ENCODE measurements at places on chromosomes 5 and 9.
A peak's percentile ranks its signal among the peaks of the same experiment; 100 is the strongest.

GRCh38 chr5:68325065-68325580 is 109.6 kb downstream of the PIK3R1 start:
- DNase-seq = no peak

GRCh38 chr5:128254789-128255188 is 171.2 kb downstream of the SLC12A2 start:
- no peak for DNase-seq

- DNase-seq = no peak
These were observed 2.3 kb downstream of the ICE1 start for GRCh38 chr5:5424736-5425135.

DNA sequence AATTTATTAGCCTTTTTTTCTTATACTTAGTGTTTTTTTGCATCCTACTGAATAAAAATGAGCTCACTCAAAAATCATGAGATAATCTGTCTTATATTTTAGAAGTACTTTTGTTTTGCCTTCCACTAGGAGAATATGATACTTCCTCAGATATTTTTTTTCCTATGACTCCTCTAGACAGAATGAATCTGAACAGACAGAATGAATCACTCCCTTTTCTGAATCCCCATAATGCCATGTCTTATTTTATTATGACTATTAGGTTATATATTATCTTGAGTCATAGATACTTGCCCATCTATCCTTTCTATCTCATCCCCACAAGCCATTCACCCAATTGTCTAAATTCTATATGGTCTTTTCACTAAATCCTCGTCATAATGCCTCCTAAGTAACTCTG is 134.6 kb downstream of the BRINP1 start:
- DNase-seq = no peak

DNA sequence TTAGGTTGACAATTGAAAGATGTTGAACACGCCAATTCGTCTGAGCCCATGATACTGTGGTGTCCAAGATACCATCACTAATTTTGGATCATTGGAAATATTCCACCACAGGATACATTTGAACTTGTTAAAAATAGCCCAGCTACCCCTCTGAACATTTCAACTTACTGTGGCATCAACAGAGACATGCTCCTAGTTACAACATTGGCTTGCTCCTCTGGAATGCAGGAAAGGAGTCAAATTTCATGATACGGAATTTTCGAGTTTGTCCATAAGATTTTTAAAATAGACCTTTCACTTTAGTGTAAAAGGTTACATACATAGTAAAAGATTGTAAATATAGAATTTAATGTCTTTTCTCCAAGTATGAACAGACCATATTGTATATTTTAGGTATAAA is 12.8 kb downstream of the SEMA5A start:
- no peak for DNase-seq

- DNase-seq = no peak
These were observed 25.6 kb downstream of the SLC6A3 start for GRCh38 chr5:1419476-1420210.

DNA sequence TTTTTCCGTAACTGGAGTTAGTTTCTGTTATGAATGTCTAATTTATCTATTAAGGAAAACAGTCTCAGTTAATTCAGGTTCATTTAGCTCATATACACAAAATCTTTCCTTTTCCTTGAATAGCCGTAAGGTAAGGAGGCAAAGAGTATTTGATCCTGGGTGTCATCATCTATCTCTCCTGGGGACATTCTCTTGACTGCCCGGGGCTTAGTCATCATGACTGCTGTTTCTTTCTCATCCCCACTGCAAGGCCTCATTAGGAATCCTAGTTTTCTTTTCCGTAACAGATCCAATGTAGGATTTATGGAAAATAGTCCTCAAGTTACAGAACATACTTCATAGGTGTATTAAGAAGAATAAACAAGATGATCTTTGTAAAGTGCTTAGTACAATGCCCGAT is 134.9 kb upstream of the CHD1 start:
- no peak for DNase-seq

GRCh38 chr5:124670722-124671184 is 75.7 kb downstream of the ZNF608 start:
- no peak for DNase-seq

DNA sequence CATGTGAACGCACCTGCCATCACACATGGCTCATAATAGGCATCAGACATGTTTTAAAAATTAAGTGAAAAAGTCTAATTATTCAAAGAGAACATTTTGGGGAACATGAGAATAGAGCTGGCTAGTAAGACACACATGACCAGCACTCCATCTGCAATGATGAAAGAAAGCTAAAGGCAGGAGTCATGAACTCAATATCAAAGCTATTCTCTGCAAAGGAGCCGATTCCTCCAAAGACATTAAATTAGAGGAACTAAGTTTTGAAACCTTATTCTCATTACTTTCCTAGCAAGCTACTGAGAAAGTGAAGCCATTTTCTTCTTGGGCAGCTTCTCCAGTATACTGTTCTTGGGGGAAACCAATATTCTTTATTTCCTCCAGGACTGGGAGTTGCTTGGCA is 172.0 kb downstream of the CRB2 start:
- no peak for DNase-seq

GRCh38 chr5:134738963-134739661 is 764 bp downstream of the CAMLG start:
- no peak for DNase-seq

- peak; percentile 75 for DNase-seq
These were observed 97.1 kb downstream of the GOLPH3 start for GRCh38 chr5:32076699-32077695.

DNA sequence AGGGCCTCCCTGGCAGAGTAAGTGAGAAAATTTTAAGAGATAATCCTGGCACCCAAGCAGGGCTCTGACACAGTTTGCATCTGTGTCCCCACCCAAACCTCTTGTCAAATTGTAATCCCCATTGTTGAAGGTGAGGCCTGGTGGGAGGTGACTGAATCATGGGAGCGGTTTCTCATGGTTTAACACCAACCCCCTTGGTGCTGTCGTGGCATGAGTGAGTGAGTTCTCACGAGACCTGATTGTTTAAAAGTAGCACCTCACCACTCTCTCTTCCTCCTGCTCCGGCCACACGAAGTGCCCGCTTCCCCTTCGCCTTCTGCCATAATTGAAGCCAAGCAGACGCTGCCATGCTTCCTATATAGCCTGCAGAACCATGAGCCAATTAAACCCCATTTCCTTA is 80.1 kb downstream of the FBXW11 start:
- no peak for DNase-seq

DNA sequence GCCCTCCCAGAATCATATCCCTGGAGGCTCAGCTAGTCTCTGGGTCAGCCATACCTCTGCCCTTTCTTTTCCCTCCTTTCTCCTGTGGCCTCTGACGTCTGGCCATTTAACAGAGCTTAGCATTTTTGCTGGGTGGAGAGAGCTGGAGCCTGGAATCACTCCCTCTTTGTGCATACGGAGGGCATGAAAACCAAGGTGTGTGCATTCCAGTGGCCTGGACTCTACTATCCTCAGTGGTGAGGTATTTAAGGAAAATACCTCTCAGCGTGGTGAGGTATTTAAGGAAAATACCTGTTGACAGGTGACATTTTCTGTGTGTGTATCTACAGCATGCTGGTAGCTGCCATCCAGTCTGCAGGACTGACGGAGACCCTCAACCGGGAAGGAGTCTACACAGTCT is 27.5 kb downstream of the TGFBI start:
- DNase-seq = no peak

GRCh38 chr5:10432059-10433008 is 9.3 kb upstream of the ROPN1L start:
- DNase-seq = no peak

GRCh38 chr9:86408121-86408520 is 53.9 kb upstream of the TUT7 start:
- no peak for DNase-seq

GRCh38 chr5:36436306-36436705 is 134.6 kb upstream of the RANBP3L start:
- DNase-seq = peak; percentile 23

- peak; percentile 79 for DNase-seq
These were observed 1.6 kb upstream of the ZNF608 start for GRCh38 chr5:124747791-124748686.

- no peak for DNase-seq
These were observed 15.0 kb downstream of the ACSL6 start for GRCh38 chr5:131996210-131997025.

DNA sequence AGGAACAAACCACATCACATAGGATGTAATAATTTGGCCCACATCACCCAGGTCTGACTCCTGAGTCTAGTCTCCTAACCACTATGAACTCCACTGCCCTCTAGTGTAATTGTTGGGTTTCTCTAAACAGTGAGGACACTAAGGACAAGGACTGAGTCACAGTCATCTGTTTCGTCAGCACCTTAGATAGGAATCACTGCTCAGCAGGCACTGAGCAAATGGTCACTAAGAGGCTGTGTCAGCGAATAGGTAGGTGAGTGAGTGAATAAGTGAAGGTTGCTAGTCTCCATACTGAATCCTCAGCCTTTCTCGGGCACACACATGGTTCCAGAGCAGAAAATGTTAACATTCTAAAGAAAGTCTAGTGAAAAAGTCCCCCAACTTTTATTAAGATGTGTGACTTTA is 278.6 kb downstream of the SPOCK1 start:
- peak; percentile 11 for DNase-seq

GRCh38 chr9:109475526-109475925 is 22.6 kb downstream of the PTPN3 start:
- DNase-seq = no peak

DNA sequence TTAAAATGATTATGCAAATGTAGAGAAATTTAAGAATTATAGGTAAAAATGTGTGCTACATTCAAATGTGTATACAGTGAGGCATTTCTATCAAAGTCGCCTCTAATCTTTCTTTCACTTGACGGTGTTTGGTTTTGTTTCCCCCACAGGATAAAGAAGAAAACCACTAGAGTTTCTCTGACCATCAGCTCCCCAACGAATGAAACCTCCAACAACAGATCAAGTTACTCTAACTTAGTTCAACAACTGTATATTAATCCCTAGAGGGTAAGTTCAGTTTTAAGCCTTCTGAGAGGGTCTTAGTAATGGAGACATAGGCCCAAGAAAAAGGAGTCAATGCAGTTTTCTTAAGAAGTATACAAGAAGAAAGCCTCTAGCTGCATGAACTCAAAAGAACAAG is 11.5 kb upstream of the MYOT start:
- DNase-seq = no peak

- no peak for DNase-seq
These were observed 241.5 kb downstream of the TLE4 start for GRCh38 chr9:79813258-79813638.

DNA sequence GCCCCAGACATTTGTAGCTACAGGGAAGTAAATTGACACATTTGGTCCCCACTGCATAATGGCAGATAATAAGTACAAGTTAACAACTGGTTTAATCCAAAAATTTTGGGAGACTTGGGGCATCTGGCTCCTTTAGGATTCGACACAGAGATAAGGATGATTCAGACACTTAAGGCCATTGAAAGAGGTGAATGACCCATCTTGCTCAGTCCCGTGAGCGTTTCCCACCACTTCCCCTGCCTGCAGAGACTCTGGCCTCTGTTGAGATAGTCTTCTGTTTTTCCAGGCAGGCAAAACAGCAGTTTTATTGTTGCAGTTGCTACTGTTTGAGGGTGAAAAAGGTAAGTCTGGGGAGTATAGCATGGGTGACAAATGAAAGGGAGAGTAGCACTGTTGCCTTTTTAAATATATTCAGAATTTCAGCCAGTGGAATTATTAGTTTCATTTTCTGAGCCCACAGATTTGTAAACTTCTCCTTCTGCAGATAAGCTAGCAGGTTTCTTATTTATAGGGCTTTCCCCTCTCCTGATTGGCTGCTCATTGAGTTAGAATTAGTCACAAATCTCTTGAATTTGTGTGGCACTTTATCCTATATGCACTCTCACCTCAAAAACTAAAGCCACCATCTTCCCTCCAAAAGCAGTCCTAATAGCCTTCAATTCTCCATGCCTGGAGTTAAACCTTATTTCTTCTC is 19.3 kb downstream of the ACO1 start:
- DNase-seq = no peak

DNA sequence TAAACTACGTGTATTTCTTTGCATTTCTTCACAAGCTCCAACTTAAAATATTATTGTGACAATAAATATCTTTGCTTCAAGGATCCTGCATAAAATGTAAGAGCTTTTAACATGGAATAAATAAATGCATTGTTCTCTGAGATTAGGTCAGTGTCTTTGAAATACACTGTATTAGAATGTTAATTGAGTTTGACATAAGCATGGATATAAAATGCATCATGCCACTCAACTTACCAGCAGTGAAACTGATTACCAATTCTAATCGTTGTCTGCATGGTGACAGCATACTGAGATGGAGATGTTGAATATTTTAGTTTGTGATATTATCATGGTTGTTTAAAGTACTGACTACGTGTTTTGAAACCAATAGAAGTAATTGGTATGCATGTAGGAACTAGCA is 555.3 kb upstream of the ZNF608 start:
- no peak for DNase-seq

- DNase-seq = no peak
These were observed 77.7 kb upstream of the ASS1 start for GRCh38 chr9:130366888-130367550.

DNA sequence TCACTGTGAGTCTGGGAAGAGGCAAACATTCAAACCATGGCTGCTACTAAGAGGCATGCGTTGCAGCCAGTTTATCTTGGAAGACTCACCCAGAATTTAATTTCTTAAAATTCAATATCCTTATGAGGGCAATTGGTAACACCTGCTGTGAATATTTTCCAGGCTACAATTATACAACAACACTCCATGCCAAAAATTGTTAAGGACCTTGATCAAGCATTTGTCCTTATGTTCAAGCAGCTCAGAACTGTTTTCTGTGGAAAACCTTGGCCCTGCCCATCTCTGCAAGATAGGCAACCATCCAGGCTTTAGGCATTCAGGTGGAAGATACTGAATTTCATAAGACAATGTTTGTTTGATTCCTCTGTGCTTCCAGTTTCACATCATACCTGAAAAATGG is 327.8 kb downstream of the FBXL7 start:
- no peak for DNase-seq

- no peak for DNase-seq
These were observed 76.3 kb upstream of the PTGER4 start for GRCh38 chr5:40603378-40603777.

GRCh38 chr5:173785866-173786265 is 102.3 kb upstream of the CPEB4 start:
- DNase-seq = no peak

- DNase-seq = no peak
These were observed at the start of gene CTXN3 for GRCh38 chr5:127649018-127649439. Gene CTXN3, plus strand, starts transcription at chr5:127649082. Its CDS starts 8,440 bp downstream, at chr5:127657522.

DNA sequence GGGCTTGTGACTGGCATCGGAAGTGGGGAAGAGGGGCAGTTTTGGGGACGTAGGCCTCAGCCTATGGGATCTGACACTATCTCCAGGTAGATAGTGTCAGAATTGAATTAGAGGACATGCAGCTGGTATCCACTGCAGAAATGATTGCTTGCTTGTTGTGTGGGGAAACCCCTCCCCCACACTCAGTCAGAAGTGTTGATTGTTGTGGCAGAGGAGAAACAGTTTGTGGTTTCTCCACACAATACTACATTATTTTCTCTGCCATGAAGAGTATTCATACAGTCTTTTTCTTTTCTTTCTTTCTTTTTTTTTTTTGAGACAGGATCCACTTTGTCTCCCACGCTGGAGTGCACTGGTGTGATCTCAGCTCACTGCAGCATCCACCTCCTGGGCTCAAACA is 113.9 kb downstream of the ARRDC3 start:
- peak; percentile 41 for DNase-seq

GRCh38 chr5:93503598-93504067 is 77.4 kb downstream of the NR2F1-AS1 start:
- no peak for DNase-seq

Measured in midbrain (tissue), 1 donor.